ENCODE measurements at places on chromosomes 5 and 9.

- DNase-seq, result no peak
Measured at GRCh38 chr5:139523635-139524445, 37.3 kb upstream of the UBE2D2 start.

DNA sequence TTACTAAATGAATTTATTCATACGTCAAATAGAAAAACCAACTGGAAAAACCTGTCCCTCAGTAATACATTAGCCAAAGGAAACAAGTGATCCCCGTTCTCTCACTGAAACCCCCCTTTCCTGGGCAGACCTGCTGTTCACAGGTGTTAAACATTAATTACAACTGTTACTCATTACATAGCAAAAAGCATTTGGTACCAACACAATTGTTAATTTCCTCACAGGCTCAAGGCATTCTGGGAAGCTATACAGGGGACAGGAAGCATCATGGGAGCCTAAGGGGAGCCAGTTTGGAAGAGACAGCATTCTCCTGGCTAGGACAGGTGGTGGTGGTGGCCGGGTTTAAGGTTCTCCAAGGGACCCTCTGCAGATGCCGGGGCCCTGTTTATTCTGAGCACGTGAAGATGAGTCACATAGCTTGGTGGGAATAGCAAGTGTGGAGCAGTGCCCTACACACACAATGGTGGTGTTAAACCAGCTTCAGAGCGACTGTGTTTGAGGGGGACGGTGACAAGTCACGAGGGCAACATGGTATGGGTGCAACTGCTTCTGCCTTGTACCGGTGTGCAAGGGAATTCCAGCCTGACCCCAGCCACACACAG lies 62.6 kb upstream of the SLC25A51 start:
- DNase-seq, result peak; percentile 28

GRCh38 chr9:136385015-136385414 lies 11.5 kb upstream of the CARD9 start:
- no peak for DNase-seq

- DNase-seq, result no peak
Measured at GRCh38 chr9:86912210-86912609, 35.1 kb downstream of the GAS1 start.

DNA sequence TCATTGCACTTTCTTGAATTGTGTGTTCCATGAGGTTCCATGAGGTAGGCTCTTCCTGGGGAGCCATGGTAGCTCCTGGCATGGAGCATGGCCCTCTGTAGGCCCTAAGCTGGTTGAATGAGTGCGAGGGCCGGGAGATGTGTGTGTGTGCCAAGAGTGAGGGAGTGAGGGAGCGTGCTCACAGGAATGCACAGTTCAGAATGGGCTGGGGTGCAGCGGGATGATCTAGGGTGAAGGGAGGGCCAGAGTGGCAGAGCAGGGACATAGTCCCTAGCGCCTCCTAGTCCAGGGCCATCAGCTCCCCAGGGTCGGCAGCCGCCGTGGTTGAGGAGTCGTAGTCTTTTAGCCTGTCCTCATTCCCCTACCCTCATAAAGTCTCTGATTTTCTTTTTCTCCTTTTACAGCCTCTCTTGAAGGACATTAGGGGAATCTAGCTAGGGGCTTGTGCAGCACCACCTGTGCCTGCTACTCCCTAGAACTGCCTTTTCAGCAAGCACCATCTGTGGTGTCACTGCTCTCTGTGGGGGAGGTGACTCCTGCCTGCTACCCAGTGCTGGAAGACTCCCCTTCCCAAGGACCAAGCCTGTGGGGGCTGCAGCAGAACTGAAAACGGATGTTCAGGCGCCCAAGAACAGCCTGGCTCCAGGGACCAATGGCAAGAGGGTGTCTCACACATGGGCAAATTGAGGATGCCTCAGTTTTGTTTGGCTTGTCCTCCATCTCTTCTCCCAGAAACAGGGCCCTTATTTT lies 65.3 kb upstream of the PPARGC1B start:
- no peak for DNase-seq

- DNase-seq, result peak; percentile 19
Measured at GRCh38 chr5:42870882-42871418, 59.3 kb upstream of the SELENOP start.

DNA sequence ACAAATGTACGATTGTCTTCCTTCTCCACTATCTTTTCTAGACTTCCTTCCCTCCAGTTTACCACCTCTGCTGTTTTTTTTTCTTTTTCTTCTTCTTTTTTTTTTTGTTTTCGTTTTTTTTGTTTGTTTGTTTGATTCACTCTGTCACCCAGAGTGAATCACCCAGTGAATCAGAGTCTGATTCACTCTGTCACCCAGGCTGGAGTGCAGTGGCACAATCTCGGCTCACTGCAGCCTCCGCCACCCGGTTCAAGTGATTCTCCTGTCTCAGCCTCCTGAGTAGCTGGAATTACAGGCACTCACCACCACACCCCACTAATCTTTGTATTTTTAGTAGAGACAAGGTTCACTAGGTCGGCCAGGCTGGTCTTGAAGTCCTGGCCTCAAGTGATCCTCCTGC lies 375.7 kb downstream of the NTRK2 start:
- DNase-seq, result no peak

DNA sequence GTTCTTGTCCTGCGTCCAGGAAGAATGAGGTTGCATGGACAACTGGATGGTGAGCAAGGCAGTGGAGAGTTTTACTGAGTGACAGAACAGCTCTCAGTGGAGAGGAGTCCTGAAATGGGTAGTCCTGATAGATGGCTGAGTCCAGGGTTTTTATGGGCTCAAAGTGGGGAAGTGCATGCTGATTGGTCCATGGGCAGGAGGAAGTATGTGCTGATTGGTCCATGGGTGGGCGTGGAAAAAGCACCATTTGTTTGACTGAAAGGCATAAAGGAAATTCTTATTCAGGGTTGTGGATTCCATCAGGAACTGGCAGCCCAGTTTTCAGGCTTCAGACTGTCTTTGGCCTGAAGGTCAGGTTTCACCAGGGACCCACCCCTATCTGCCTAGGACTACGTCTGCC lies 10.6 kb downstream of the FSD1L start:
- no peak for DNase-seq

- DNase-seq, result no peak
Measured at GRCh38 chr9:136504512-136505348, 21.9 kb upstream of the SEC16A start.

DNA sequence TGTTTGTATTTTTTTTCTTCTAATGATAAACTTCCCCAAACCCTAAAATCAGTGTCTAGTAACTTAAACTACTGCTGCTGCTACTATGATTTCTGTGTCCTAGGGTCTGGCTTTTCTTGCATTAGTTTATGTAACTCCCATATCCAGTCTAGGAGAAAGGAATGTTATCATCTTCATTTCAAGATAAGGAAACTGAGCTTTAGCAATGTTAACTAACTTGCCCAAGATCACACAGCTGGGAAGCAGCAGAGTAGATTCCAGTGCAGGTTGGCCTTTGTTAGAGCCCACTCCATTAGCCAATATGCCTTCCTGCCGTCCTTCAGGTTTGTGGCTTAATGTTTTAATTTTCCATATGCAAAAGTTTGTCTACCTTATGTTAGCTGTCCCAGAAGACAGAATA lies 10.4 kb downstream of the TMEM171 start:
- no peak for DNase-seq

- no peak for DNase-seq
Measured at GRCh38 chr9:108567571-108567970, 288.2 kb downstream of the ACTL7B start.

- DNase-seq, result no peak
Measured at GRCh38 chr5:159252195-159252594, 10.9 kb upstream of the UBLCP1 start.

- DNase-seq, result peak; percentile 99
Measured at GRCh38 chr9:98488571-98489312, 220.0 kb downstream of the GABBR2 start.

DNA sequence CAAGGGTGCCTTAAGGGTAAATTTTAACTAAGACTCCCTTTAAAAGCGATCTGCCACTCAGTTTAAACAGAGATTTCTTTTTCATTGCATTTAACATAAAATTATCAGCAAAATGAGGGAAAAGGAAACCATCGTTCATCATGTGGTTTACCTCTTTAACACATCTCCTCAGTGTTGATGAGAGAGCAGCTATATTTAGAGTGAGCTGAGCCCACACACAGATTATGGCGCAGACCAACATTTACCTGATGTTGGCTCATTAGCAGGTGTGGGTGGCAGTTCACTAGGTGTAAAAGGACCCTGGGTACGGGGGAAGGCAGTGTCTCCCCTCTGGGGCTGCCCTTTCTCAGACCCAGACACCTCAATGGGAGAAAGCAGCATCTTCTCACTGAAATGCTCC lies 149.8 kb downstream of the ENTREP1 start:
- DNase-seq, result no peak

GRCh38 chr9:124353811-124354274 lies 61.4 kb downstream of the PSMB7 start:
- peak; percentile 32 for DNase-seq

DNA sequence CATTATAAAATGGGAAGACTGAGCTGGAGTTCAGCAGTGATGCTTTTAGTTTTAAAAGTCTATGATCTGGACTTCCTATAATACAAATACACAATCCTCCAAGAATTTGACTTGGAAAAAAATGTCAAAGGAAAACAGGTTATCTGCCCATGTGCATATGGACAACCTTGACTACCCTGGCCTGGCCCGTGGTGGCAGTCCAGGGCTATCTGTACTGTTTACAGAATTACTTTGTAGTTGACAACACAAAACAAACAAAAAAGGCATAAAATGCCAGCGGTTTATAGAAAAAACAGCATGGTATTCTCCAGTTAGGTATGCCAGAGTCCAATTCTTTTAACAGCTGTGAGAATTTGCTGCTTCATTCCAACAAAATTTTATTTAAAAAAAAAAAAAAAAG lies 17.3 kb downstream of the MOCS2 start:
- DNase-seq, result no peak

DNA sequence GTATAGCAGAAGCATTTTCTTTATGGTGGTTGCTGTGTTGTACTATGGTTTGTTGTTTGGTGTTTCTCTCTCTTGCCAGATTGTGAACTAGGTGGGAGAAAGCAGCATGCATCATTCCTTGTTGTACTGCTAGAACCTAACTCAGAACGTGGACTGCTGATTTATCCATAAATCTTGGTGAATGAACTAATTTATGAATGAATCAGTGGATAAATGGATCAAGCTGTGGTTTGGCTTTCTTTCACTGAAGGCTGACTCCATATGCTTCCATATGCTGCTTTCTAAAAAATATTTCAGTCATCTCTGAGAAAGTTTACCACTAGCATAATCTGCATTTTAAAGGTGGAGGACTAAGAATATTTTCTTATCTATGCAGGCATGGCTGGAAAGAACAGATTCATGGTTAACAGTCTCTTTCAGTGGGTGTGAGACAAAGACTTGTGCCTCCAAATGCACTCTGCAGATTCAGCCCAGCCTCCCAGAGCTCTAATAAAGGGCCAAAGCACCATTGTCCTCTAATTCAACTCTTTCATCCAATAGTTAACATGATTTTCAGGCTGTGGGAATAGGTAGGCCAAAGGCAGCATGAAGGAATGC lies 237.7 kb downstream of the SH3GL2 start:
- no peak for DNase-seq

DNA sequence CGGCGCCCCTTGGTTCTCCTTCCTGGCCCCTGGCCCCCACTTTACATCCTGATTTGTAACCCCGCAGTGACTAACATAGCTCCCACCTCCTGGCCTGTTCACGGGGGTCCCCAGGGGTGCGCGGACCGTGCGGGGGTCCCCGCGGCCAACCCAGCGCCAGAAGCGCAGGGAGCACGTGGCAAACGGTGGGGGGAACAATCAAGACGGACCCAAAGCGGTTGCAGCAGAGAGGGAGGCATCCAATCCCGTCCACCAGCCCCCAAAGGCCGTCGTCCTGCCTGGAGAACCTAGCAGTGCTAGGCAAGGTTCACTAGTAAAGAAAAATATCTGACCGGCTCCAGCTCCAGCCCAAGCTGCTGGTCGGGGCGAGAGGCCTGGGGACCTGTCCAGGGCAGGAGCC lies 201.5 kb downstream of the AUH start:
- DNase-seq, result no peak

DNA sequence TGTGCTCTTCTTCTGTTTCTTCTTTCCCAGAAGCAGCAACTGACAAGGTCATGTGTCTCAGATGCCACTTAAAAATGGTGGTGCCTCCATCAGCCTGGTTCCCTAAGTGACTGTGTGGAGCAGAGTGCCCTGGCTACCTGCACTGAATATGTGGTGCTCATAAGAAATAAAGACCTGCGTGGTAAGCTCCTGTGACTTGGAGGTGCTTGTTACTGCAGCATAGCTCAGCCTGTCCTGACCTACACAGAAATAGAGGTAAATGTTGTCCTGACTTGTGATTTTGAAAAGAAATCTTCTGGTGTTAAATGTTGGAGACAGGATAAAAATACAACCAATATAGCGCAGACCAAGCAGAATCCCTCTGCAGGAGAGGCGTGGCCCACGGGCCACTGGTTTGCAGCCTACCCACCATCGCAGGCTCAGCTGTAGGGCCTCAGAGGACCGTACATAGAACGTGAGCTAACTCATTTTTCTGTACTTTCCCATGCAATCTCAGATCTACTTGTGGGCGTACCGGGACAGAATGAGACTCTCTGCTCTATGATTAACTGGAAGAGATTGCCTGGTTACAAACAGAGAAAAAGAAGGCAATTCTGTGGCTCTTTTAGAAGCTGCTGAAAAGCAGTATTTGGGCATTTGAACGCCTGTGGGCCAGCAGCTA lies 79.4 kb upstream of the UNC5A start:
- DNase-seq, result no peak
